Fibroblast of skin of left quadriceps (primary cell): ENCODE measurements at places on chromosomes 13 and 19.

GRCh38 chr13:31862828-31863227 is 123.5 kb downstream of the RXFP2 start:
- no peak for DNase-seq

GRCh38 chr13:39811051-39811450 is 155.6 kb downstream of the COG6 start:
- DNase-seq, result no peak

DNA sequence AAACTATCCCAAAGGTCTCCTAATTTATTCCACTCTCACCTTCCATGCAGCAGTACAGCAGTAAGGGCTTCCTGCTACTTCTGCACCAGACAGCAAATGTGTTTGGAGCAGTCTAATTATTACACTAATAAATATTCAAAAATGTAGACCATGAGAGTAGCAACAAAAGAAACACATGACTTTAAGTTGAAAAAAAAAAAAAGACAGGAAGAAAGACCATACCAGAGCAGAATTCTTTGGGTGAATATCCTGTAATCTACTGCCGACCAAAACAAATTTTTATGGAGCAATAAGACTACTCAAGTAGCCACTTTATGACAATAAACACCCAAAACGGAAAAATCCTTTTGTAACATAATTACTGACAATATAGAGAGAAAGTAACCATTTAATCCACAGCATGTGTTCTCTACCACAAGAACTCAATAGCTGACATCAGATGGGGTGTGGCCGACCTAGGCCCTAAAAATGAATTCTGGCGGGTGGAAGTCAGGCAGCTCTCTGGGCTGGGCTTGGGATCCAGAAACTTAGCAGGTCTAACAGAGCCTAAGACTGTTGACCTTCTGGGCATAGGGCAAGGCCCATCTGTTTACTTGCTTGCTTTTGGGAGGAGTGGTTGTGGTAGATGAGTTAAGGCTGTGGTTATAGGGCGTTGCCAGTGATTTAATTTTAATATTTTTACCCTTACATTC is 4.6 kb downstream of the KLF12 start:
- no peak for DNase-seq

DNA sequence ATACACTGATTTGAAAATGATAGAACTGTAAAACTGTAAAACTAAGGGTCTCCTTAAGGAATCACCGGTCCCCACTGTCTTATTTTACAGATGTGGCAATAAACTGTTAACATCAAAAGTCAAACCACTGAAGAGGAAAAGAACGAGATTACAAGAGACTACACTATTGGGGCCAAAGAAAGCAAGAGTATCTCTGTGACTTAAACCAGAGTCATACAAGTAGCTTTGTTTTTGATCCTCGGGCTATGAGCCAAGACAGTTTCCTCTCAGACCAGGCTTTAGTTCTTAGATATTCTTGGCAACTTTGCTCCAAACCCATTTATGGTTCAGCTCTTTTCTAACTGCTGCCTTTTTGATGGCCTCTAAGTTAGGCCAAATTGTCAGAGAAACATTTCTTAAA is 113.8 kb downstream of the TBC1D4 start:
- DNase-seq, result peak; percentile 48

DNA sequence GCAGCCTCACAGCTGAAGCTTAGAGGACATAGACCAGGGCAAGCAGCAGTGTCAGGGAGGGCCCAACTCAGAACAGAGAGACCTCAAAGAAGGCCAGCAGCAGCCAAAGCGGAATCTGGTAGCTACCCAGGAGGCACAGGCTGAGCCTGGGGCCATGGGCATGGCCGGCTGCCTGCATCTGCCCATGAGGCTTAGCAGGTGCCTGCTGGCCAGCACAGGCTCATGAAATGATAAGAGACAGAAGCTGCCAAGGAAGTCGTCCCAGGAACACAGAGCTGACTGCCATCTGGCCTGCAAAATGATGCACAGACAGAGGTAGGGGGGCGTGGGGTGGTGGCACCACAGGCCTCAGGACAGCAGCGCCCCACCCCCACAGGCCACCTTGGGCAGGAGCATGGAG is 29.2 kb downstream of the TUBA3C start:
- DNase-seq, result no peak

DNA sequence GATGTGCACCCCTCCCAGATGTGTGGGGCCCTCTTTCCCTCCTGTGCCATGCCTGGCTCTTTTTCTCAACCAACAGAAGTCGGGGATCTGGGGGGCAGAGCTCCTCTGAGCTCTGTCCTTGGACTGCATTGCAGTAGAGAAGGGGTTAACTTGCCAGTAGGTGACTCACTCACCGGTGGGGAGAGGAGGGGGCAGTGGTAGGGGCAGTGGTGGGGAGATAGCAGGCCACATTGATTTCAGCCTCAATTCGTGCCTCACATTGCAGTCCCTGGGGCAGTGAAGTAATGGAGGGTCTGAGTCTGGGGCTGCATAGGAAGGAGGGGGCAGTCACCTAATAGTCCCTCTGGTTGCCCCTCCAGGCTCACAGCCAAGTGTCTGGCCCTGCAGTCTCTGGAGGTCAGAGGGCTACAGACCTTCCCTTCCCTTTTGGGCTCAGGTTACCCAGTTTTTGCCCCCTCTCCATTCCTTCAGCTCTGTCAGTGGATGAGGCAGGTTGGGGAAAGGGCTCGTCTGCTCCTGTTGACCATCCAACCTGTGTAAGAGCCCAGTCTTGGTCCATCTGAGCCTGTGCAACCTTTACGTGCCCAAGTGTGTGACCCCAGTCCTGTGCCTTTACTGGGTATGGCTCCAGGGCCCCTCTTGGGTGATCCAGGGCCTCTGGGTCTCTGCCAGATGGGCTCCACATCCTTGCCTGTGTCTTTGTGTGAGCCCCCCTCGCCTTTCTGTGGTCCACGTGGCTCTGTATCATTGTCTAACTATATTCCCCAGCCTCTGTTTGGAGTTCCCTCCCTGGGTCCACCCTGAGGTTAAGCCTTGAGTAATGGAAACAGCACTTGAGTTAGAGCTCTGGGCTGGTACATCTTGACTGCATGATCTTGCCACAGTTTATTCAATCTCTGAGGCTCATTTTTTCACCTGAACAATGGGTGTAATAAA is 13.0 kb downstream of the CIC start:
- DNase-seq, result no peak

- DNase-seq, result peak; percentile 70
These were observed 39.3 kb upstream of the RGCC start for GRCh38 chr13:41418027-41418426.

DNA sequence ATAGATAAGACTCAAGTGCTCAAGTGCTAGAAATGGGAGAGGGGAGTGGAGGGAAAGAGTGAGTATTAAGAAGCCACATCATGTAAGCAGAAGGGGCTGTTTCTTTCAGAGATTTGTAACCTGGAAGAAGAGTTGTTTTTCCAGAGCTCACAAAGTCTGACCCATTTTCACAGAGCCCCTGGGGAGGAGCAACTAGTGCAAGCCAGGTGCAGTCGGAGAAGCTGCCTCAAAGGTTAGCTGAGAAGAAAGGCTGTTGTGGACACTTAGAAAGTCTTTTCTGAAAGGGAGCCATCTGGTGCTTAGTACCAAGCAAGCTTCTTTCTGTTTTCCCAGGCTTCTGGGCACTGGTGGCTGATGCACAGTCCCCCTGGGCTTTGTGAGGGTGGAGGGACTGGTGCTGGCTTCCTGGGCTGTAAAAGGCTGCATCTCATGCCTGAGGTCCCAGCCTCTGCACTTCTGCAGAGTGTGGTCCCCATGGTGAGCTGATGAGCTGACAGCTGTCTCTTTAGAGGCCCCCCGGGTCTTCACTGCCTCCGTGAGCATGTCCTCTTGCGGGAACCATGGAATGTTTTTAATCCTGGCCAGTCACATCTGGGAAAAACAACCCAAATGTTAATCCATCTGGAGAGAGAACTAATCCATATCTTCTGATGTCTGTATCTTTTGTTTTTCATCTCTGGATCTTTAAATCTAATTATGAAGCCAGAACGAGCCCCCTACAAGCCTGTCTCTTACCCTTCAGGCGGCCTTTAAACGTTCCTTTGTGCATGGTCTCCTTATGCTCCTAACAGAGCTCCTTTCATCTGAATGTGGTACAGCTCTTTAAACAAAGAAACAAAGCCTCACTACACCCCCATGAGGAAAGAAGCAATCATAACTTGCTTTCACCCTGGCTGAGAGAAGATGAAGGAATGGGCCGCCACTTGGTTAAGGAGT is 40.2 kb downstream of the OLFM4 start:
- DNase-seq, result no peak

DNA sequence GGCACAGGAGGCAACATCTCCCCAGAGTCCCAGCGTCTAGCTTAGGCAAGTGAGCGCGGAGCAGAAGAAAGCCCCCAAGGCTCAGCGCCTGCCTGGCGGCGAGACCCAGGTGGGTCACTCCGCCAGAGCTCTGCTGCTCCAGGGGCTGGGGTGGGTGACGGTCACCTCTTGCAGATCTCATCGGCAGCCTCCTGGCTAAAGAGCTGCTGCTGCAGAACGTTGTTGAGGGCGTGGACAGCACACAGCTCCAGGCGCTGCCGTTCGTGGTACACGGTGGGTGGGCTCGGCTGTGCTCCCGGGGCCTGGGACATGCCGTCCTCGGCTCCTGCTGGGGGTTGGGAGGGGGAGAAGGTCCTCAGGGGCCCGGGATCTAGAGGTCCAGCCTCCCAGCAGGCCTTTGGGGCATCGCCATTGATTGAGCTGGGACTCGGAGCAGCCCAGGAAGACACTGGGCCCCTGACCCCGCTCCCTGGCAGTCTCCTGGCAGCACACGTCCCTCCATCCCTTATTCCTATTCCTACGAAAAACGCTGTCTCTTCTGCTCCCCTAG is 795 bp downstream of the JOSD2 start:
- DNase-seq, result no peak

GRCh38 chr13:31891472-31891871 is 140.1 kb upstream of the FRY start:
- DNase-seq, result no peak

- peak; percentile 41 for DNase-seq
These were observed 83.6 kb upstream of the ARHGEF7 start for GRCh38 chr13:111031531-111031961.

- no peak for DNase-seq
These were observed 46.4 kb downstream of the ZNF85 start for GRCh38 chr19:20969498-20969897.

DNA sequence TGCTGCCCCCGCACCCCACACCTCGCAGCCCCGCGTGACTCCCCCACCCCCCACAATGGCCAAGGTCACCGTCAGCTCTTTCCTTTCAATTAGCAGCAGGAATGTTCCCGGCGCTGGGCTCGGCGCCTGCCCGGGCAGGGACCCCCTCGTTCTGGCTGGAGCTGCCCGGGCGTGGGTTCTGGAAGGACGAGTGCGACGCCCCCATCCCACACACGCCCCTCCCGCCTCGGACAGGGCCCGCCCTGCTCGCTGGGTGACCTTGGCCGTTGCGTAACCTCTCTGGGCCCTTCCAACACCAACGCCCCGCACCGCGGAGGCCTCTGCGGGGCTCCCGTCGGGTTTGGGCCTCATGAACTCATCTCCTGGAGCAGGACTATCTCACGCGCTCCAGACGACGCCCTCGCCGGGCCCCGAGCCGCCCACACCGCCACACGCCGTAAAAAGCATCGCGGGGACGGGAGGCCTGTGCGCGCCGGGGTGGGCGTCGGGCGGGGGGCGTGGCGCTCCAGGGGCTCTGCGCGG is 10.3 kb downstream of the PALM start:
- DNase-seq, result no peak

DNA sequence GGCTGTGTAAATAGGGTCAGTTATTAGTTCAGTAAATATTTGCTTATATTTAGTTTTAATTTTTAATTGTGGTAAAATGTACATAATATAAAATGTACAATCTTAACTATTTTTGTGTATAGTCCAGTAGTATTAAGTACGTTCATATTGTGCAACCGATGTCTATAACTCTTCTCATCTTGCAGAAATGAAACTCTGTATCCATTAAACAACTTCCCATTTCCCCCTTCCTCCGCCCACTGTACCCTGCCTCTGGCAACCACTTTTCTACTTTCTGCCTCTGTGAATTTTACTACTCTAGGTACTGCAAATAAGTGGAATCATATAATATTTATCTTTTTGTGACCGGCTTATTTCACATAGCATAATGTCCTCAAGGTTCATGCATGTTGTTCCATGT is 24.4 kb downstream of the UBAC2 start:
- no peak for DNase-seq

- peak; percentile 21 for DNase-seq
These were observed 263.0 kb downstream of the KLF12 start for GRCh38 chr13:73870970-73871935.

DNA sequence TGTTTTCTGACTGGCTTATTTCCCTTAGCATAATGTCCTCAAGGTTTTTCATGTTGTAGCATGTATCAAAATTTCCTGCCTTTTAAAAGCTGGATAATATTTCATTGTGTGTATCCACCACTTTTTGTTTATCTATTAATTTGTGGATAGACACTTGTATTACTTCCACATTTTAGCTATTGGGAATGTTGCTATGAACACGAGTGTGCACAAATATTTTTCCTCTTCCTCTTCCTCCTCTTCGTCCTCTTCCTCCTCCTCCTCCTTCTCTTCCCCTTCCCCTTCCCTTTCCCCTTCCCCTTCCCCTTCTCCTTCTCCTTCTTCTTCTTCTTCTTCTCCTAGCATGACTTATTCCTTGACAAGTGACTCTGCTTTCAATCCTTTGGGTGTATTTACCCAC is 51.2 kb upstream of the KL start:
- no peak for DNase-seq

DNA sequence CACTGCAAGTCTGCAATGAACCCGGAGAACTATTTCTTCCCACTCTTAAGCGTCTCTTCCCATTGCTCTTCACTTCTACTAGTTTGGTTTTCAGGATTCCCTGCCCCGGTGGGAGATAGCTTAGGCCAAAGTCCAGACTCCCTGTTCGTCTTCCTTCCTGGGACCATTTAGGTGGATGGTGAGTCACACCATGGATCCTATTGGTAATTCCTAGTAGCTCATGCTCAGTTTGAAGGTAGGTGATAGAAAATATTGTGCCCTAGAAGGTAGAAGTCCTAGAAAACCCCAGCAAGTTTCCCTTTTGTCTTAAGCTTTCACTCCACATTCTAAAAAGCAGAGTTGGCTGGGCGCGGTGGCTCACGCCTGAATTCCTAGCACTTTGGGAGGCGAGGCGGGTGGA is 13.8 kb downstream of the CHAF1A start:
- no peak for DNase-seq

- DNase-seq, result no peak
These were observed 81.0 kb downstream of the CCNA1 start for GRCh38 chr13:36513266-36513665.

DNA sequence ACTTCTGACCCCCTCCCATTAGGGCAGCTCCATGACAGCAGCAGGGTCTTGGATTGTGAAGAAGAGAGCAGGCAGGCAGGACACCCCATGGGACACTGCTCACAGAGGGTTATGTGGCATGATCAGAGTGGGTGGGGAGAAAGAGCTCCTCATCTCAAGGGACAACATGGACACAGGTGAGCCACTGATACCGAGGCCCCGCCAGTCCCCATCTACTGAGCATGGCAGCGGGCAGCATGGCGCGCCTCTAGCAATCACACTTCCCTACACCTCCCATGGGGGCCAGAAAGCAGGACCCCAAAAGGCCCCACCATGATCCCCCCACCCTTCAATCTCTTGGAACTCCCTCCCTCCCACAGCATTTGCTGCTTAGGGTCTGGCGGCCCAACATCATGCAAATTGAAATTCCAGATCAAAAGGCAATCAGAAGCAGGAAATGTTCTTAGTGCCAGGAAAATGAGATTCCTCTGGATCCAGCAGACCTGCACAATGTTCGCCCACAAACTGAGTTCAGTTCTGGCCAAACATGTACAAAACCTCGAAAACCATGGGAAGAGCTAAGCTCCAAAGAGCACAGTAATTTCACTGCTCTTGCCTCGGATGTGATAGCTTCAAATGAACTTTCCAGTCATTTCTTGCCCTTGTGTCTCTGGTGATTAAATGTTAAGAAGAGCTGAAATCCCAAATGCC is 14.8 kb downstream of the DOCK9 start:
- DNase-seq, result no peak

- no peak for DNase-seq
These were observed 46.7 kb downstream of the GAS6 start for GRCh38 chr13:113816946-113817859.
